ENCODE measurements at places on chromosomes 2 and 18. TPM values are rescaled to one million over a fixed set of nuclear protein-coding genes. Genes with fewer than 3 reads are reported as not detected.

DRC1 gene
- total RNA-seq = 0.36 TPM

IL37 gene
- not detected for total RNA-seq

SCYGR7 gene
- not detected for total RNA-seq

RFTN2 gene
- total RNA-seq = 14.5 TPM

IL1R2 gene
- 0.88 TPM for total RNA-seq

SPDYA gene
- total RNA-seq = 0.59 TPM

LRRTM4 gene
- under 0.01 TPM for total RNA-seq

WNT10A gene
- total RNA-seq = not detected

QPCT gene
- 25.7 TPM for total RNA-seq

CTLA4 gene
- not detected for total RNA-seq

DUSP11 gene
- 36.2 TPM for total RNA-seq

ARHGAP28 gene
- 23.9 TPM for total RNA-seq

GMCL1 gene
- total RNA-seq = 11.2 TPM

SERPINB2 gene
- 0.72 TPM for total RNA-seq

TUBB8B gene
- total RNA-seq = not detected

R3HDM1 gene
- 12.3 TPM for total RNA-seq

CHST9 gene
- total RNA-seq = not detected

NEURL3 gene
- 0.29 TPM for total RNA-seq

CFAP210 gene
- total RNA-seq = 0.36 TPM

KLF7 gene
- total RNA-seq = 31.1 TPM
